ENCODE measurements at places on chromosomes 13 and 19.

DNA sequence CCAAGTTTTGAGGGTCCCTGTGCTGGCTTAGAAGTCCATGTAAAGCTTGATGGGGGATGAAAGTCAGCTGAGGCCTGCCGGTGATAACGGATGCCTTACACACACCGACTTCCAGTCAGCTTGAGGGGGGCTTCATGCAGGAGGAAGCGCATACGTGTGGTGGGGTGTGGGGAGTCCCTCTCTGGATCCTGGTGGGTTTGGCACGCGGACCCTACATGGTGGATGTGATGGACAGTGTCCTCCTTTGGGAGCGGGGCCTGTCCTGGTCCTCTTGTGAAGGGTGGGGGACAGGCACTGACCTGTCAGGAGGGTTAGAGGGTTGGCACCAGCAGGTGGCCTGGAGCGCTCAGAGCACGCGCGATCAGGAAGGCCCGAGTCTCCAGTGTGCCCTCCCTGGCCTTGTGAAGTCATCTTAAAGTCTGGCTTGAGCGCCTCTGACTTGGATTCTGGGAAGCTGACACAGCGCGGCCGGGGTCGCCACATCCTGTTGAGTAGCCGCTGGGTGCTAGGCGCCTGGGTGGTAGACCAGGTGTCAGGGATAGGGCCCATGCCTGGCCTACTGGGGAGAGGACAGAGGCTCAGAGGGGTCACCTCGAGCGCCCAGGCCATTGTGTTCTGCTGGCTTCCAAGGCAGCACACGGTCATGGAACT, 2.9 kb downstream of the DAZAP1 start:
- DNase-seq: peak; percentile 36

DNA sequence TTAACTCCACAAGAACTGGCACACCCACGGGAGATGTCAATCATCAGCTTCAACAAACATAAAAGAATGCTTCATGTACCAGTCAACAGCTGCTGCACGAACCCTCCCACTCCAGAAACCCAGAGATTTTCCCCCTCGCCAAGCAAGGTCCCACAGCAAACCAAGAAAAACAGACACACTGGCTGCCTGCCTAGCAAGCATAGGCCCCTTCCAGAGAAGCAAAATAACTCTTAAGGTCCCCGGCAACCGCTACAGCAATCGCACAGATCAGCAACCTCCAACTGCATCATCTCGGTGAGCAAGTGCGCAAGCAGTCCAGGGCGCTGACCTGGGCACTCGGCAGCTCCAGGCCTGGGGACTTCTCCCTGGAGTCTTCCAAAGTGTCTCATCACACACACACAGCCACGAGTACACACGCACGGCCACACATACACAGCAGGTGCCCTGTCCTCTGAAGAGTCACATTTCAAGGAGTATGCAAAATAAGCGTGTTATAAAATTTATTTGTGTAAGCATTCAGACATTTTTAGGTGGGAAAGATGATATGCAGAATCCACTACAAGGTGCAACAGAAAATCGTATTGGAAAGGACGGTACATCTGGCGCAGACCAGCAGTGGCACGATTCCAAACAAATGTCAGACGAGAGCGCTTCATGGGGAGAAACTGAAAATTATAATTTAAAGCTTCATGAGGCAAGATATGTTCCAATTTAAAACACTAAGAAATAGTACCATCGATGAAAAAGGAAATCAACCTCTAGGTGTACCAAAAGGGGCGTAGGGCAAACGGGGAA, 125.0 kb downstream of the STK24 start:
- DNase-seq: no peak

DNA sequence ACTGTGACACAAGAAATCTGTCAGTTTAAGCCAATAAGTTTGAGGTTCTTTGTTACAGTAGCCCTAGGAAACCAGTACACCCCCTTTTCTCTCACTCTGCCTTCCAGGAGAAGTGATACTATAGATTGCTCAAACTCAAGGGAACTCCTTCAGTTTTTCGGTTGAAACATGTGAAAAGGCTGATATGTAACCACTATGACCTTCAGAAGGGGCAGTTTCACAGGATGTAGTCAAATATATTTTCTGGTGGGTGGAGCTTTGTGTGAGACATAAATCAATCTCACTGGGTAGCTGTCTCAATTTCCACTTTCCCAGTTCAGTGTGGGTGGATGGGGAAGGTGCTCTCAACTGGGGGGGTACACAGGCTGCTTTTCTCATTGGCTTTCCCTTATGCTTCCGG, 41.7 kb downstream of the HTR2A start:
- DNase-seq: no peak

GRCh38 chr19:51060336-51060735, 4.6 kb downstream of the KLK13 start:
- DNase-seq: no peak

DNA sequence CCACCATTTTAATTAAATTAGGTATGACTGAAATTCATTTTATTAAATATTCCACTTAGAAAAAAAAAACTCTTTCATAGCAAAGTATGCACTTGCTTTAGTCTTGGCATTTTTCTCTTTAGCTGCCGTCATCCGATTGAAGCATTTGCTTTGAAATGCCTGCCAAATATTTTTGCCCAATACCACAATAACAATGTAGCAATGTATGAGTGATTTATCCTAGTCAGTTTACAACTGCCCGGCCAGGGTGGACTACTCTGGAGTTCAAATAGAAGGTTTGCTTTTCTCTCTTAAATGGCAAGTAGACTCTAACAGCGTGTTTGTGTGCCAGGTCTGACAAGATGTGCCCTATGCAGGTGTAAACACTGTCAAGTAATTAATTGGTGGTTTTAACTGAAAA, 675.3 kb upstream of the SGCG start:
- no peak for DNase-seq

GRCh38 chr13:46288570-46289259, 77.0 kb downstream of the LRRC63 start:
- DNase-seq: peak; percentile 42
